Smooth muscle cell of bladder (primary cell): ENCODE measurements at places on chromosomes 4 and X. TPM values are rescaled to one million over a fixed set of nuclear protein-coding genes. Genes with fewer than 3 reads are reported as not detected.

Gene GAGE2A
- total RNA-seq = not detected in 2 replicates

Gene KDR
- total RNA-seq = 0.28 and 1.6 TPM in 2 replicates

Gene CYP2U1
- 11.2 and 22.3 TPM in 2 replicates for total RNA-seq

Gene CSAG1
- total RNA-seq = not detected in 2 replicates

Gene BGN
- 2.0 and 9.0 TPM in 2 replicates for total RNA-seq

Gene CYSLTR1
- not detected in 2 replicates for total RNA-seq

Gene CXorf65
- not detected in 2 replicates for total RNA-seq

Gene COPS4
- 75.0 and 88.5 TPM in 2 replicates for total RNA-seq

Gene TLR1
- total RNA-seq = 0.85 and 0.92 TPM in 2 replicates

Gene SH3BGRL
- total RNA-seq = 34.8 and 36.7 TPM in 2 replicates

Gene ZFP42
- 0.09 and 0.14 TPM in 2 replicates for total RNA-seq

Gene BMPR1B
- 0.14 and 0.55 TPM in 2 replicates for total RNA-seq

Gene GABRB1
- 0.18 TPM in 1 of 2 replicates, not detected in the other for total RNA-seq

Gene GAGE13
- total RNA-seq = not detected in 2 replicates

Gene TBC1D9
- total RNA-seq = 26.5 and 30.0 TPM in 2 replicates

Gene FDCSP
- not detected in 2 replicates for total RNA-seq

Gene KIAA1210
- not detected in 2 replicates for total RNA-seq

Gene CT55
- not detected in 2 replicates for total RNA-seq

Gene TEX13B
- not detected in 2 replicates for total RNA-seq

Gene FAM184B
- total RNA-seq = under 0.01 TPM in 1 of 2 replicates, not detected in the other

Gene PLP1
- total RNA-seq = under 0.01 and 0.18 TPM in 2 replicates

Gene RIBC1
- 0.71 and 0.74 TPM in 2 replicates for total RNA-seq

Gene NUDT10
- 1.5 and 1.6 TPM in 2 replicates for total RNA-seq

Gene ARL9
- 0.28 and 0.46 TPM in 2 replicates for total RNA-seq

Gene SPANXD
- not detected in 2 replicates for total RNA-seq

Gene WWC2
- total RNA-seq = 26.3 and 31.2 TPM in 2 replicates

Gene ZNF157
- total RNA-seq = 0.14 TPM in 1 of 2 replicates, not detected in the other

Gene TMEM31
- 0.14 TPM in 1 of 2 replicates, not detected in the other for total RNA-seq

Gene TMPRSS11F
- not detected in 2 replicates for total RNA-seq

Gene TMEM129
- total RNA-seq = 38.3 and 41.1 TPM in 2 replicates

Gene EFHC2
- 0.28 and 0.46 TPM in 2 replicates for total RNA-seq

Gene NDST3
- total RNA-seq = 0.09 TPM in 1 of 2 replicates, not detected in the other

Gene HAND2
- total RNA-seq = 79.9 and 163 TPM in 2 replicates

Gene TKTL1
- total RNA-seq = not detected in 2 replicates

Gene SPACA5
- total RNA-seq = not detected in 2 replicates

Gene STPG2
- total RNA-seq = 0.09 and 0.14 TPM in 2 replicates

Gene CA5B
- 5.8 and 9.5 TPM in 2 replicates for total RNA-seq

Gene MANBA
- 92.2 and 117 TPM in 2 replicates for total RNA-seq

Gene GALNTL6
- not detected in 2 replicates for total RNA-seq

Gene ITM2A
- 0.14 and 0.28 TPM in 2 replicates for total RNA-seq

Gene UBE2A
- 18.5 and 20.0 TPM in 2 replicates for total RNA-seq

Gene SFRP2
- 2.0 TPM in 1 of 2 replicates, not detected in the other for total RNA-seq

Gene STAP1
- total RNA-seq = not detected in 2 replicates

Gene LDB2
- 36.5 and 44.7 TPM in 2 replicates for total RNA-seq

Gene GPR50
- not detected in 2 replicates for total RNA-seq
